Stimulated activated CD8-positive, alpha-beta memory T cell treated with anti-CD3 and anti-CD28 coated beads, Interleukin-2, amount 100 ng/mL, for 1 hour (primary cell): ENCODE measurements at places on chromosomes 3 and 15.

DNA sequence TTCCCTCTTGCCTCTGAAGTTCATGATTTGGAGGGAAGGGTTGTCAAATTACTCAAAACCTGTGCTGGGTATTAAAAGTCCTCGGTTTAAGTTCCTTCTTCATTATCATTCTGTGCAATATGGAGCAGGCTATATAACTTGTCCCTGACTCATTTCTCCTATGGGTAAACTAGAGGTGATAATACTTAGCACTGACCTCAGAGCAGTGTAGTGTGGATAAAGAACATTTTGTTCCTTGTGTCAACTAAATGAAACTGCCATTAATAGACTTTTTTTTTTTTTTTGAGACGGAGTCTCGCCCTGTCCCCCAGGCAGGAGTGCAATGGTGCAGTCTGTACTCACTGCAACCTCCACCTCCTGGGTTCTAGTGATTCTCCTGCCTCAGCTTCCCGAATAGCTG is 2.2 kb upstream of the BBX start:
- no peak for DNase-seq

DNA sequence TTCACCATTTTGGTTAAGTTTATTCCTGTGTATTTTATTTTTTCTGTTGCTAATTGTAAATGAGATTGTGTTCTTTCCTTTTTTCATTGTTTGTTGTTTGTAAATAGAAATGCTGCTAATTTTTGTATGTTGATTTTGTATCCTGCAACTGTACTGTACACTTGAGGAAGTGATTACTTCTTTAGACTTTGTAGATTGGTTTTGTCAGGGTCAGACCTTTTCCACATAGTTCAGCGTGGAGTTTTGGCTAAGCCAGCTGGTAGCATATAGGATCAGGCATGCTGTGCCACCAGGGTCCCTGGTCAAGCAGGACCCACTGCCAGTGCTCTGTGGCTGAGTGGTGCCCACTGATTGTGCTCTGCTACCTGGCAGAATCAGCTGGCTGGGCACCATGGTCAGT is 80.1 kb downstream of the CD200 start:
- DNase-seq: no peak

GRCh38 chr15:88131937-88132336 is 124.6 kb downstream of the NTRK3 start:
- no peak for DNase-seq

DNA sequence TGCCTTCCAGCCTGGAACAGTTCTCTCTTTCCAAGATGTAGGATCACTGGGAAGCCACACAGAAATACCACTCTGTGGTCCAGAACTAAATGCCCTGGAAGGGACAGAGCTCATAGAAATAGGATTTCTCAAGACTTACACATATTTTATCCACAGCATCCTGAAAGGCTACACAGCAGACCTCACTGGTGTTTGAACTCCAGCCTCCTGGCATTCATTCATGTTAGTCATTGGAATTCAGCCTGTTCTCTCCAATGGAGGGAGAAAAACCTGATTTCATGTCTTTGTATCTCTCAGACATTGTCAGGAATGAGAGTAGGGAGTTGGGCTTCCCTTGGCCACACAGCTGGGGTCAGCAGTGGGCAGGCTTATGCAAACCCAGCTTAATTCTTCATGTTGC is 121.1 kb upstream of the PPP2R3A start:
- DNase-seq: no peak

DNA sequence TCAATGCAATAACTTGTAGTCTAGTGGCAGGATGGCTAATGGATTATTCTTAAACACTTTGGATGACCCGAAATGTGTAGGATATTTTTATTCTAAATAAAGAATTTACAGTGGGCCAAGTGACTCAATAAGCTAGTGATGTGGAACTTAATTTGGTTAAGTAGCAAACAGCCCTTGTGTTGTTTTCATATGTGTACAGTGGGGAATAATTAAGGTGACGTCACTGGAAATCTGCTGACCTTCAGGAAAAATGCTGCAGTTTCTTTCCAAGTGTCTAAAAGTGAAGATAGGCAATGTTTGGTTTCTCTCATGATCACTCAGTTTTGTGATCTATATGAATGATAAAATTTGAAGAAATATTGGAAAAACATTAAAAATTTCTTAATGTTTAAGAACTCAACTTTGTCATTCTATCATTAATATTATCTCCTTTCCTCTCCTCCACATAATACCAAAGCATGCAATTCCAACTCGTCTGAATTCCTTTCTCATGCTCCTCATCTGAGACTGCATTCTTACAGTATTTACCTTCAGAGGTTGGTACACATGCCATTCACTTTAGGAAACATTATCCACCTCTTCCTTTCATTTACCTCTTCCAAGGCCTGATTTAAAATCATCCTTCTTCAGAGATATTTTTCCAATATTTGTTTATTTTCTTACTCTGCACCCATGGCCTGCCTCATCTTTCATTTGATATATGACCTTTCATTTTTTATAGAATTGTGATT is 414.6 kb upstream of the ARPP21 start:
- no peak for DNase-seq

DNA sequence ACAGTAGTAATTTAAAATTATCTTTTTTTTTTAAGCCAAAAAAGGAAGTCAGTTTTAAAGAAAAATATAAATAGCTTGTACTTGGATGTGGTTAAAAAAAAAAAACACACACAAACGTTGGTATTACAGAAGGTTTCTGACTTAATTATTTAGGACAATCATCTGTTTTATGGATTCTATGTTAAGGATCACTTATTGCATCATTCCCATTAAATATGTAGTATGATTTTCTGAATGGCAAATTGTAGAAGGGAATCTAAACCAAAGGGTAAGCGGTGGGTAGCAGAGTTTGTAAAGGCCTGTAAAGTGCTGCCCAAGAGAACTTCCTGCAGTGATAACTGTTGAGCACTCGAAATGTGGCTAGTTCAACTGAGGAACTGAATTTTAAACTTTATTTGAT is 8.0 kb downstream of the SENP2 start:
- DNase-seq: no peak

DNA sequence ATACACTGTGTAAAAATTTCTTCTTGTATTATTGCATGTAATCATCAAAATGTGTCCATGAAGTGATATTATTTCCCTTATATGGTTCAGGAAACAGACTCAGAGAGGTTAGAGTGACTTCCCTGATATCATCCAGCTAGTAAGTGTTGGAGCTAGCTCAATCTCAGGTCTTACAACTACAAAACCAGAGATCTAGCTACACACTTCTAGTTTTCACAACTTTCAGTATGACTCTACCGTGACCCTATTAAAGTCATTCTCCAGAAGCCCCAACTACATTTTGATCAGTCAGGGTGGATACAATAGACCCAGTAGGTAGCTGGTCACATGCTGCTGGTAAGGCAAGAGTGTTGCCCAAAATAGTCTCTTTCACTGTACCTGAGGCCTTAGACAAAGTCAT is 165.3 kb downstream of the GOLIM4 start:
- no peak for DNase-seq

- no peak for DNase-seq
Measured at GRCh38 chr3:188152660-188153436, 1.1 kb upstream of the LPP start.

- no peak for DNase-seq
Measured at GRCh38 chr3:187069857-187070516, 69.3 kb downstream of the RPL39L start.

DNA sequence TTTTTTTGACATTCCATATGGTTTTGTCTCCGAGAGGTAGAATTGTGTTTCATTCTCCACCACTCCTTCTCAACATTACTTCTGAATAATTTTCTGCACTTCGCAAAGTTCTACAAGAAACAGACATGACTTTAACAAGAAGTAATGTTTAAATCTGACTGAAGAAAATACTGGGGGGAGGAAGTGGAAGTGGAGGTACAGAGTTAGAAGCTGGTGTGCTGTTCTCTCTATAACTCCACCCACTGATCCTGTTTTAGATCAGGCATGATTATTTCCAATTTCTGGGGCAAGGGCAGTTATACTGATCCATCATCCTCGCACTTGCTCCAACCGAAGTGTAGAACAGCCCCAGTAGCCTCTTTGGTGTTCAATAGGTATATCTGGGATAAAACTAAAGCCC is 9.2 kb upstream of the MCCC1 start:
- DNase-seq: no peak

DNA sequence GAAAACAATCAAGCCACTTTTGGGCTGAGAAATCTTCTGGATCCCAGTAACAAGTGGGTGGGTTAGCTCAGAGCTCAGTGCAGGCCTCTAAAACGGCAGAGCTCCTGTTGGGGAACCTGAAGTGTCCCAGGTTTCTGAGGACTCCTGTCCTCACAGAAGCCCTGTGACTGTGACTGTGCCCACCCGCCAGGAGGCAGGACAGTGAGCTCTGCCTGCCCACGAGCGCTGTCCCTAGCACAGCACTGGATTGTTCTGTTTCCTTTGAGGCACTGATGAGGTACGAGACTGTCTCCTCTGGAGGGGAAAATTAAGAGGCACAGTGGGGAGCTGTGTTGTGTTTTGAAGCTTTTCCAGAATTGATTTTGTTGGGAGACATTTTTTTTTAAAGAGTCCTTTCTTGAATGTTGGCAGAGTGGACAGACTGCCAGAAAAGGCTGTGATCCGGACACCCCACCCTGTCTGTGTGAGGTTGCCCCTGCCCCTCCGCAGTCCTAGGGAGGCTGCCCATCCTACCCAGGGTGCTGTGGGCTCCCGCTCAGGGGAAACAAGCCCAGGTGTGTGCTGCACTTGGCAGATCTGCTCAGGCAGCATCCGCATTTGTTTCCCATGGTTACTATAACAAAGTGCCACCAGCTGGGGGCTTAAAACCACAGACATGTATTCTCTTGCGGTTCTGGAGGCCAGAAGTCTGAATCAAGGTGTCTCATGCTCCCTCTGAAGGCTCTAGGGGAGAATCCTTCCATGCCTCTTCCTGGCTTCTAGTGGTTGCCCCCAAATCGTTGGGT is 66.6 kb upstream of the LARS2 start:
- no peak for DNase-seq

DNA sequence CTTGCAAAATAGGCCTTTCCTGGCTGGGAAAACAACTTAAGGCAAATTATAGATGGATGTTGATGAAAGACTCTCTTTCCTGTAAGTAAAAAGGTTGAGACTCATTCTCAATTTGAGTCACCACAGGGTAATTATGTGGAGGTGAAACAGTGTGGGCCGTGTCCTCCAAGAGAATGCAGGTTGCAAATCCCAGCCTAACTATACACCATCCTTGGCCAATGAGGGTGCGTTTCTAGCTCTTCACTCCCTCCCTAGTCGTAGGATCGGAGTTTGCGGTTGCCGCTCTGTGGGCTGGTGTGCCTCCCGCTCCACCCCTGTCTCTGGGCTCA is 259.9 kb downstream of the PLCL2 start:
- no peak for DNase-seq

GRCh38 chr3:25973122-25973521 is 183.2 kb downstream of the OXSM start:
- DNase-seq: no peak

DNA sequence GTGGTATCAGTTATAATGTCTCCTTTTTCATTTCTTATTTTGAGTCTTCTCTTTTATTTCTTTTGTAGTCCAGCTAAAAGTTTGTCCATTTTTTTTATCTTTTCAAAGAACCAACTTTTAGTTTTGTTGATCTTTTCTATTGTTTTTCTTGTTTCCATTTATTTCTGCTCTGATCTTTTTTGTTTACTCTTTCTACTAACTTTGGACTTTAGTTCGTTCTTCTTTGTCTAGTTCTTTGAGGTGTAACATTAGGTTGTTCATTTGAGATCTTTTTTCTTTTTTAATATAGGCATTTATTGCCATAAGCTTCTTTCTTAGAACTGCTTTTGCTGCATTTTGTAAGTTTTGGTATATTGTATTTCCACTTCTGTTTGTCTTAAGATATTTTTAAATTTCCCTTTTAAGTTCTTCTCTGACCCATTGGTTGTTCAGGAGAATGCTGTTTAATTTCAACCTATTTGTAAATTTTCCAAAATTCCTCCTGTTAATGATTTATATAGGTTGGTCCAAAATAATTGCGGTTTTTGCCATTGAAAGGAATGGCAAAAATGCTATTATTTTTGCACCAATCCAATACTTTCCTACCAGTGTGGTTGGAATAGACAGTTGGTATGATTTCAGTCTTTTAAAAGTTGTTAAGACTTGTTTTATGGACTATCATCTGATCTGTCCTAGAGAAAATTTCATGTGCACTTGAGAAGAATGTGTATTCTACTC is 51.2 kb downstream of the KAT2B start:
- no peak for DNase-seq
